ENCODE measurements at places on chromosomes 1 and 21. TPM values are rescaled to one million over a fixed set of nuclear protein-coding genes. Genes with fewer than 3 reads are reported as not detected.

GRCh38 chr1:225250432-225250831 is 177.4 kb downstream of the LBR start:
- H3K27ac ChIP-seq = no peak overlapping the region
- H3K36me3 ChIP-seq = no peaks in the 10 kb centered on the region
- DNase-seq = no peak
- H3K27me3 ChIP-seq = no peaks in the 10 kb centered on the region

DNA sequence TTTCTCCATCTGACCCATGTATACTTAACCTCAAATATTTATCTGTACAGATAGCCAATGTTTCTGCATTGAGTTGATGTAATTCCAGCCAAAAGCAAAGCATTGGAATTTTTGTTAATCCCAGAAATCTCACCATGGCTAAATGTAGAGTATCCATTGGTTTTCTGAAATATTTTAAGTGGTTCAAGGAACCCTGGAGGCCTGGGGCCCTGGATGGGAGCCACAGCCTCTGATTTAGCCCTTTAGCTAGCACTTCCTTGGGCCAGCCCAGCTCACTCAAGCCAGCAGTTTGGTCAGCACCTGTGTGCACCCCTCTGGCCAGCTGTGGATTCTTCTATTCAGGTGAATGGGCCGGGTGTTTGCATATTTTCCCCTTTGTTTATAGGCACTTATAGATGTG is 18.8 kb upstream of the EPS8L3 start:
- H3K4me3 ChIP-seq = no peak overlapping the region
- H3K27ac ChIP-seq = peak overlapping the region; percentile 70
- peaks cover 42% of the 10 kb centered on the region for H3K4me1 ChIP-seq
- H3K36me3 ChIP-seq = no peaks in the 10 kb centered on the region
- no peaks in the 10 kb centered on the region for H3K27me3 ChIP-seq

DNA sequence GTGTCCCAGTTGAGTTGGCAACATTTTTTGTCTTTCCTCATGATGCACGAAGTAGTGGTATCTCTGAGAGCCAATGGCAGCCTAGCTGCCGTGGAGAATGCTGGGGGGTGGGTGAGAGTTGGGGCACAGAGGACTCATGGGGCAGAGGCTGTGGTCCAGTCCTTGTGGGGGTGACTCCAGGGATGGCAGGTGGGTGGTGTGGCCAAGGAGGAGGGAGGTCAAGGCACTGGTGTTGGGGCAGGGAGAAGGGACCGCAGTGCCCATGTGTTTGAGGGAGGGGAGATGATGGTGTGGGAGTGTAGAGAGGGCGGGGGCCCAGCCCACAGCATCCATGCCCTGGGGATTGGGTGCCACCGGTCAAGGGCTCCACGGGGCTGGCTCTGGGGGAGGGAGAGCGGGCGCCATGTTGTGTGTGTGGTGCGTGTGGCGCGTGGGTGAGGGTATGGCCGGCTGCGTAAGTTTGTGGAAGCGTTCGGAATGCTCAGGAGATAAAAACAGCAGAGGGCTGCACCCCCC is 63.5 kb downstream of the PRKCZ start:
- no peaks in the 10 kb centered on the region for H3K4me1 ChIP-seq
- DNase-seq = no peak
- no peak overlapping the region for H3K27ac ChIP-seq
- H3K36me3 ChIP-seq = peaks cover 8% of the 10 kb centered on the region
- H3K27me3 ChIP-seq = no peaks in the 10 kb centered on the region

DNA sequence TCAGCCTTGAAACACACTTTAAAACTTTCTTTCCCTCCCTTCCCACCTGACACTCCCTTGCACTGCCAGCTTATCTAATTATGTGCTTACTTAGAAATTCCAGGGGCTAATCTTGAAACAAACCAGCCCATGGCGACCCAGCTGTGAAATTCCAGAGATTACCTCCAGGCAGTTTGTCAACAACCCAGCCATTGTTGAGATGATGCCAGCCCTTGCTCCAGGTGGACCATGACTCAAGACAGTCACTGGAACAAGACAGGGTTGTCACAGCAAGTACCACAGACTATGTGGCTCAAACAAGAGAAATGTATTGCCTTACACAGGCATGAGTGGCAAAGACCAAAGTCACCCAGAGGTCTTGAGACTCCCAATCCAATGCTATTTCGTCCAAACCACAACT is 7.9 kb downstream of the FYB2 start:
- H3K4me1 ChIP-seq = no peaks in the 10 kb centered on the region
- H3K4me3 ChIP-seq = no peak overlapping the region
- no peaks in the 10 kb centered on the region for H3K36me3 ChIP-seq
- no peak for DNase-seq
- no peaks in the 10 kb centered on the region for H3K27me3 ChIP-seq

GRCh38 chr1:41850029-41850428 is 68.7 kb downstream of the HIVEP3 start:
- no peaks in the 10 kb centered on the region for H3K27me3 ChIP-seq
- no peak overlapping the region for H3K27ac ChIP-seq
- H3K4me3 ChIP-seq = no peak overlapping the region
- no peaks in the 10 kb centered on the region for H3K36me3 ChIP-seq

DNA sequence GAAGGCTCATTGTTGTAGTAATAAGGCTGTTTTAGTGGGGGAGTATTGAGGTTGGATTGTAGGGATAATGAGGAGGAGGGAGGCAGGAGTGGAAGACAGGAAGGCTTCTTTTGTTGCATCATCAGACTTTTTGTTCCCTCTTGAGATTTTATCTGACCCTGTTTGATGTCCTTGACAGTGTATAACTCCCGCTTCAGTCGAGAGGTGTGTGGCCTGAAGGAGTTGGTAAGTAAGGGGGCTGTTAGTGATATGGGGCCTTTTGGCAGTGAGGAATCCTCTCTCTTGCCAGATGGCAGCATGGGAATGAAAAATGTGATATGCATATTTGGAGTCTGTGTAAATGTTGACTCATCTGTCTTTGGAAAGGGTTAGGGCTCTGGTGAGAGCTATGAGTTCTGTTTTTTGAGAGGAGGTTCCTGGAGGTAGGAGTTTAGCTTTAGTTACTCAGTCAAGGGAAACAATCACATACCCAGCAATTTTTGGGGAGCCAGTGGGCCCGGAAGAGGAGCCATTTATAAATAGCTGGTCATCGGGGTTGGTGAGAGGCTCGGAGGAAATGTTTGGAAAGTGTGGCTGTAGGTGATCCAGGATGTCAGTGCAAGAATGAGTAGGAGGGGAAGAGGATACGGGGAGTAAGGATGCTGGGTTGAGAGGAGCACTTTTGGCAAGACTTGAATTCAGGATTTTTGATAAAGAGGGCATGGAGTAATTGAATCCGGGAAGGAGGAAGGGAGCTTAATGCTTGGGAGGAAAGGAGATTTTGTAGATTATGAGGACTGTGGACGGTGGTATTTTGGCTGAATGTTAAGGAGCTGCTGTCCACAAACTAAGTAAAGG is 136.7 kb upstream of the ETV3 start:
- no peak overlapping the region for H3K27ac ChIP-seq
- no peaks in the 10 kb centered on the region for H3K4me1 ChIP-seq
- no peaks in the 10 kb centered on the region for H3K36me3 ChIP-seq
- no peak overlapping the region for H3K4me3 ChIP-seq
- no peak for DNase-seq

The PTTG1IP gene
- total RNA-seq = 132 TPM

The UAP1 gene
- 36.4 TPM for total RNA-seq

The GPR61 gene
- total RNA-seq = not detected

The DMRTA2 gene
- 1.6 TPM for total RNA-seq

The REG4 gene
- not detected for total RNA-seq
